ENCODE measurements at places on chromosomes 1 and 21. TPM values are rescaled to one million over a fixed set of nuclear protein-coding genes. Genes with fewer than 3 reads are reported as not detected.

DNA sequence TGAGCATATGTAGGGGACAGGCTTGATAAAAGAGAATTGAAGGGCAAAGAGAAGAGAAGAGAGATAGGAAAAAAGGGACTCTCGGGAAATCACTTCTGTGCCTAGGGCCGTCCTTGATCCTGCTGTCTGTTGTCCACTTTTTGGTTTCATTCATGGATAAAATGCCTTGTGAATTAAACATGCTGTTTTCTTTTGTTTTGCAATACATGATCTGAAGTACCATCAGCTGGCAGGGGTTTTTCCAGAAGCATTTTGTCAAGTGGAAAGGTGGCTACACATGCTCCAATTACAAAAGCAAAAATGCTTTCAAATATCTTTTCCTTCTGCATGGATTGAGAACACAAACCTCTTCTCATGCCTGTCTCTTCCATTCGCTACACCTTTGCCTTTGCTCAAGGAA is 361.7 kb downstream of the PDE4B start:
- peaks cover 16% of the 10 kb centered on the region for H3K27me3 ChIP-seq
- no peak for DNase-seq
- H3K36me3 ChIP-seq = no peaks in the 10 kb centered on the region
- H3K4me1 ChIP-seq = no peaks in the 10 kb centered on the region
- H3K4me3 ChIP-seq = no peak overlapping the region

DNA sequence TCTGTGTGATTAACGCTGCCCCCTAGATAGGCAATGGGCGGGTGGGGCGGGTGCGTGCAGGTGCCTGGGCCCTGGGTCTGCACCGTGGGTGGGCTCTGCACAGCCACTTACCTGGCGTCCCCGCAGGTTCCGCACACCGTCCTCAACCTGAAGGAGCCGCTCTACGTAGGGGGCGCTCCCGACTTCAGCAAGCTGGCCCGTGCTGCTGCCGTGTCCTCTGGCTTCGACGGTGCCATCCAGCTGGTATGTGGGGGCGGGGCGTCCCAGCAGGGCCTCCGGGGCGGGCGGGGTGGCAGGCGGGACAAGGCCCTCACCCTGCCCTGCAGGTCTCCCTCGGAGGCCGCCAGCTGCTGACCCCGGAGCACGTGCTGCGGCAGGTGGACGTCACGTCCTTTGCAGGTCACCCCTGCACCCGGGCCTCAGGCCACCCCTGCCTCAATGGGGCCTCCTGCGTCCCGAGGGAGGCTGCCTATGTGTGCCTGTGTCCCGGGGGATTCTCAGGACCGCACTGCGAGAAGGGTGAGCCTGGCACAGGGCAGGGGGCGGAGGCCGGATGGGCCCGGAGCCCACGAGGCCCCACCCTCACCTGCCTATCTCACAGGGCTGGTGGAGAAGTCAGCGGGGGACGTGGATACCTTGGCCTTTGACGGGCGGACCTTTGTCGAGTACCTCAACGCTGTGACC is 22.8 kb downstream of the RNF223 start:
- no peak overlapping the region for H3K4me3 ChIP-seq
- no peak overlapping the region for H3K27ac ChIP-seq
- no peaks in the 10 kb centered on the region for H3K27me3 ChIP-seq
- H3K36me3 ChIP-seq = peaks cover 4% of the 10 kb centered on the region

DNA sequence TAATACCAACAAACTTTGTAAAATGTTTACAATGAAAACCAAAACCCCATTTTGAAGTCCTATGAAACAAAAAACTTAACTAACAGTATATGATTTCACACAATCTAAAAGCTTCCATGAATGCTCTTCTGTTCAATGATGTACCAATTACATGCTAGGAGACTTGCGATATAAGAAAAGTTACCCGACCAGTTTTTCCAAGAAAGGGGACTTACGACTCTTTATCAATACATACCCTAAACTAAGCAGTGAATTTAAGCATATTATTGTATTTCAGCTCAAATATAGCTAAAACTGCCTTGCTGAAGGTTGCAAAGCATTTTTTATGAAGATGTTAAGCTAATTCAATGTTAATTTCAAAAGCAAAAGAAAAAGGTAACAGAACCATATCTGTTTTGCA is 15.6 kb downstream of the SSX2IP start:
- H3K36me3 ChIP-seq = peaks cover 10% of the 10 kb centered on the region
- no peak for DNase-seq
- H3K4me1 ChIP-seq = peaks cover 21% of the 10 kb centered on the region
- no peak overlapping the region for H3K4me3 ChIP-seq

Gene CLEC20A
- not detected for total RNA-seq

Gene EPHX1
- total RNA-seq = 2.7 TPM

- no peak overlapping the region for H3K27ac ChIP-seq
- H3K36me3 ChIP-seq = no peaks in the 10 kb centered on the region
- H3K4me1 ChIP-seq = peaks cover 2% of the 10 kb centered on the region
- H3K27me3 ChIP-seq = peaks cover 15% of the 10 kb centered on the region
These were observed 43.2 kb downstream of the ZSCAN20 start for GRCh38 chr1:33515607-33516006.

DNA sequence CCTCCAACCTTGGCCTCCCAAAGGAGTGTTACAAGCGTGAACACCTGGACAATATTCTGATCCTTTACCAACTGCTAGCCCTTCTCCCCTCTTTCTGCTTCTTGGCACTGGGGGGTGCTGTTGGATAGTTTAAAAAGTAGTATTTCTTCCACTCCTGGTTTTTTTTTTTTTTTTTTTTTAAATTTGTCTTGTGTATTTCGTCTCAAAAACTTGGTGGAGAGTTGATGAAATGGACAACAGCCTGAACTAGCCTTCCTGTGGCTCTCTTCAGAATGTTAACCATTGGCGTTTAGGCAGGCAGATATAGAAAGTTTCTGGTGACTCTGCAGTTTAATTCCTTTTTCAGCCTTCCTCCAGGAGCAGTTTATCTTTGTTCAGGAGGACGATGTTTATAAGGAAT is 69.7 kb upstream of the USP24 start:
- DNase-seq = no peak
- no peaks in the 10 kb centered on the region for H3K36me3 ChIP-seq
- H3K4me1 ChIP-seq = peaks cover 21% of the 10 kb centered on the region
- H3K27me3 ChIP-seq = no peaks in the 10 kb centered on the region
- H3K4me3 ChIP-seq = no peak overlapping the region

DNA sequence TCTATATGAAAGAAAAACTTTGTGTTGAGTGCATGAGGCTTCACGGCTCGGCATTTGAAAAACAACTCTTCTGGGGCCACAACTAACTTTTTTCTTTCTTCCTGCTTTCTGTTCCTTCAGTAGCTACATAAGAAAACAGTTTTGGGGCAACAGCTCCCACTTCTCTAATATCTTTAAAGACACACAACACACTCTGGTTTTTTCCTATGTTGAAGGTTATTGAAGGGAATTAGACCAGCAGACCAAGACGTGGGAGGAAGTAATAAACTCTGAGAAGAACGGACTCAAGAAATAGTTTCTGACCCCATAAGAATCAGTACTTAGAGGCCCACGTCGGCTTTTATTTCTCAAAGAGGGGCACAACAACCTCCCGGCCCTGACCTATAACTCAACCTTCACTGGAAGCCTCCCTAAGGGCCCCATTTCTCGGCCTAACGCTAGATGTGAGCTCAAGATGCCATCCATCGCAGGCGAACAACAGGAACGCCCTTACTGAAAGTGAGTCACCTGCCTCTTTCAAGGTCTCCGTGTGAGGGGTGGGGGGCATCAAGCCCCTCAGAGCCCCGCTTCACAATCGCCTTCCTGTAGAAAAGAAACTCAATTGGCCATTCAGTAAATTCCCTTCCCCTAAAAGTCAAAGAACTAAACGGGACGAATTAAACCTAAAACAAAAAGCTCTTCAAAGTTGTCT is 844 bp downstream of the ZMYM6 start:
- DNase-seq = peak; percentile 41
- peaks cover 27% of the 10 kb centered on the region for H3K36me3 ChIP-seq

GRCh38 chr1:202104073-202104472 is 18.6 kb upstream of the GPR37L1 start:
- no peak for DNase-seq
- no peak overlapping the region for H3K27ac ChIP-seq
- no peaks in the 10 kb centered on the region for H3K4me1 ChIP-seq
- H3K36me3 ChIP-seq = no peaks in the 10 kb centered on the region

Gene AADACL4
- not detected for total RNA-seq

Measured in activated naive CD8-positive, alpha-beta T cell treated with anti-CD3 and anti-CD28 coated beads for 36 hours (primary cell).